GOT3 (cell line): ENCODE measurements at places on chromosomes 12 and 14.

DNA sequence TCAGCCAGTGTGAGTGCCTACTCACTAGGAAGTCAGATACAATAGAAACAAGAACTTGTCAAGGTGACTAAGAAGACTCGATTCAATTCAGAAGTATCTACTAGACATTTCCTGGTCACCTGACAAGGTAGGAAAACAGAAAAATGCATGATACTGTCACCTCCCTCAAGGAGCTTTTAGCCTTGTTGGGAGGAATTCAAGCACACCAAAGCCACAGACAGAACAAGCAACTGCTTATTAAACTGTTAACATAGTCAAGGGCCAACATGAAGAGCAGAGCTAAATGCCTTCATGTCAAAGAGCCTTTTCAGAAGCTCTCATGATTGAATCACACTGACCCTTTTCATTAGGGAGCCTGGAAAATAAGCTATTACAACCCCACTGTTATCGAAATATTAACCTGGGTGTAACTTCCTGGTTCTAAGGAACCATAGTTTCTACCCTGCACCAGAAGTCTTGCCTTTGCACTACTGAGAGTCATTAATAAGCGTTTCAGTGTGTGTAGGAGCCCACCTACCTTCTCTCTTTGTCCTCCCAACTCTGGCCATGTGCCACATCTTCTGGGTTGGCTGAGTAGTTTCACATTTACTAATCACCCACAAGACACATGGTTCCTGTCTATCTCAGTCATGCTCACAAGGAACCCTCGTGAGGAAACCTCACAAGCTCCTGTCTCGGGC lies 31.0 kb upstream of the LGALS3 start:
- DNase-seq, result no peak

GRCh38 chr12:41014643-41015020 lies 173.5 kb upstream of the PDZRN4 start:
- no peak for DNase-seq

GRCh38 chr12:78725951-78726580 lies 138.5 kb upstream of the SYT1 start:
- no peak for DNase-seq

DNA sequence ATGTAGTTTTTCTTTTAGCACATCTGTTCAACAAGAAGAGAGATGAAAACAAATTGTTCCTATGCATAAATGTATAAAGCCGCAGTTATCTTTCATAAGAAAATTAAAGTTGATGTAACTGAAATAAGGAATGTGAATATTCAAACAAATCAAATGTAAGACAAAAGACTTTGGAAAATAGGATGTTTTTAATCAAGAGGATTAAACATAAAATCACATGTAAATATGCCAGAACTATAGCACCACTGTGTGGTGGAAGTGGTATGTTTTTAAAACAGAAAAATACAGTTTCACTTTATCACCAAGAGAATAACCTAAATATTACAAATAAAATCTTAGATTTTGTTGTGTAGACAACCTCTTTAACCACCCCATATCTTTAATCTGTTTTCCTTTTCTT lies 40.4 kb downstream of the CAPS2 start:
- no peak for DNase-seq

DNA sequence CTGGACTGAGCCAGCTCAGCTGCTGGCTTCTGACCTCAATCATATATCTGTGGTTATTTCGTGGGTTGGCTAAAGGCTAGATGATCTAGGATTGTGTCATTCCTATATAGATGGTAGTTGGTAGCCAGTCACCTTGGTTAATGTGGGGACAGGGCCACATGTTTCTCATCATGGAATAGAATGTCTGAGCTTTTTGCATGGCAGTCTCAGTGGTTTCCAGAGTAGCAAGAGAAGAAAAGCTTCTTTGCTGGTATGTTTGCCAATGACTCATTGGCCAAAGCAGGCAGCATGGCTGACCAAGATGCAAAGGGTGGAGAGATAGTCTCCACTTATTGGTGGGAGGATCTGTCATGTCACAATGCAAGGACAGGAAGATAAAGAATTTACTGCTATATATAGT lies 746.4 kb upstream of the FLRT2 start:
- DNase-seq, result no peak

DNA sequence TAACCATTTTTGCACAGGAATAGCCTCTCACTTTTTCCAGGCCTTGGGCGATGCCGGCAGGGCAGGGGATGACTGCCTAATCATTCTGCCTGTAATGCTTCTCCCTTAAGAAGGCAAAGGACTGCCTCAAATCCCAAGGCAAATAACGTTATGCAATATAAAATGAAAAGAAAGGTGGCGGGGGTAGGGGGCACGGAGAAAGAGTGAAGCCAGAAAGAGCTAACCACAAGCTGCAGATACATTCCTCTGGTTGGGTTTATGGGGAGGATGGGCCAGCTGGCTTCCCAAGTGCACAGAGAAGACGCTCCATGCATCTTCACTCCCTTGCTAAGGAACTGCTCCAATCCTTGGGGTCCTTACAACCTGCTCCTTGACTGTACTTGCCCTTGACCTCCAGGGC lies 229.5 kb downstream of the FOXN3 start:
- no peak for DNase-seq

- DNase-seq, result no peak
Observed at GRCh38 chr12:82757059-82757458, 70.4 kb downstream of the TMTC2 start.

DNA sequence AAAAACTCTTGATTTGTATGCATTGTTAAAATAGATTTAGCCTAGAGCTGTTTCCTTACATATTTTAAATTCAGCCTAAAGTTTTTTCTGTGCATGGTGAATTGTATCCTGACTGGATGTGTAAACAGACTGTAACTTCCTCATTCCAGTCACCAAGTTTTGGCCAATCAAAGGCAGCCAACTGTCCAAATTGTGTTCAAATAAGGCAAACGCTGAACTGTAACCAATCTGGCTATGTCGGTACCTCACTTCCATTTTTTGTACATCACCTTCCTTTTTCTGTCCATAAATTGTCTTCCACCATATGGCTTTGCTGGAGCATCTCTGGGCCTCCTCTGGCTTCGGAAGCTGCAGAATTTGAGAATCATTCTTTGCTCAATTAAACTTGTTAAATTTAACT lies 1921.9 kb upstream of the SEL1L start:
- DNase-seq, result no peak

- DNase-seq, result no peak
Observed at GRCh38 chr12:50636505-50636904, 127.4 kb upstream of the ATF1 start.

GRCh38 chr12:99529966-99530365 lies 117.6 kb upstream of the GARIN6 start:
- no peak for DNase-seq

- no peak for DNase-seq
Observed at GRCh38 chr14:59507752-59508103, 23.4 kb downstream of the JKAMP start.

- DNase-seq, result no peak
Observed at GRCh38 chr12:4133029-4133428, 140.5 kb upstream of the CCND2 start.

- DNase-seq, result no peak
Observed at GRCh38 chr14:99736603-99737371, 52.7 kb downstream of the CYP46A1 start.

DNA sequence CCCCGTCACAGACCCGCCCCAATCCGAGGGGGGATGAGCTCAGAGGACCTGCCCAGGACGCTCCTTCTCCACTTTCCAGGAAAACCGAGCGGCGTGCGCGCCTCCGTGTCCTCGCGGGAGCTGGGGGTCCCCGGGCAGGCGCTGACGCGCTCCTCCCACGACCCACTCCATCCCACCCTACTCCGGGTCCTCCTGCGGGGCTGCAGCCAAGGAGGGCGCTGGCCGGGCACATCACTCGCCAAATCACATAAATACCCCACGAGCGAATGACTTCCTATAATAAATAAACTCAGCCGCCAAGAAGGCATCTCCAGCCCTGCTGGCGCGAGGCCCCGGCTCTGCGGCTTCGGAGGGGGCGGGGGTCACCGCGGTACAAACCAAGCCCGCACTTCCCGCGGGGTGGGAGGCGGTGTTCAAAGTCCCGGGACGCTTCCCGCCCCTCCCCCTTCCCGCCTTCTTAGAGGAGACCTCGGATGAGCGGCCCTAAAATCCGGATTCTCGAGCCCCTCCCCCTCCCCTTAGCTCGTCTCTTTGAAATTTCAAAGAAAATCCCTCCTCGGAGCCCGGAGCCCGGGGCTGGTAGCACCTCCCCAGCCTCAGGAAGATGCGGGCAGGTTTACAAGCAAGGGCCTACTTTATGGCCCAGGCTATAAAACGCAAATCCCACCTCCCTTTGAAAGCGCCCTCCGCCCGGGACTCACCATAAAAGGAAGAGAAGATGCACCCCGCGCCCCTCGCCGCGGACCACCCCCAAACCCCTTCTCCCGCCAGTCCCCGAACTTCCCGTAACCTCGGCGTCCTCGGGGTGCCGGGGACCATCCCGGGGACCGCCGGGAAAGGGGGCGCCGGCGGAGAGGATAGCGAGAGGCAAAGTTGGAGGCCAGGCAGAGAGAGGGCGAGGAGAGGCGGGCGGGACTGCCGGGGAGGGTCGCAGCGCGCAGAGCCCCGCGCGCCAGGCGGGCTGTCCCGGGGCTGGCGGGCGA lies 712 bp upstream of the FZD10 start:
- no peak for DNase-seq

DNA sequence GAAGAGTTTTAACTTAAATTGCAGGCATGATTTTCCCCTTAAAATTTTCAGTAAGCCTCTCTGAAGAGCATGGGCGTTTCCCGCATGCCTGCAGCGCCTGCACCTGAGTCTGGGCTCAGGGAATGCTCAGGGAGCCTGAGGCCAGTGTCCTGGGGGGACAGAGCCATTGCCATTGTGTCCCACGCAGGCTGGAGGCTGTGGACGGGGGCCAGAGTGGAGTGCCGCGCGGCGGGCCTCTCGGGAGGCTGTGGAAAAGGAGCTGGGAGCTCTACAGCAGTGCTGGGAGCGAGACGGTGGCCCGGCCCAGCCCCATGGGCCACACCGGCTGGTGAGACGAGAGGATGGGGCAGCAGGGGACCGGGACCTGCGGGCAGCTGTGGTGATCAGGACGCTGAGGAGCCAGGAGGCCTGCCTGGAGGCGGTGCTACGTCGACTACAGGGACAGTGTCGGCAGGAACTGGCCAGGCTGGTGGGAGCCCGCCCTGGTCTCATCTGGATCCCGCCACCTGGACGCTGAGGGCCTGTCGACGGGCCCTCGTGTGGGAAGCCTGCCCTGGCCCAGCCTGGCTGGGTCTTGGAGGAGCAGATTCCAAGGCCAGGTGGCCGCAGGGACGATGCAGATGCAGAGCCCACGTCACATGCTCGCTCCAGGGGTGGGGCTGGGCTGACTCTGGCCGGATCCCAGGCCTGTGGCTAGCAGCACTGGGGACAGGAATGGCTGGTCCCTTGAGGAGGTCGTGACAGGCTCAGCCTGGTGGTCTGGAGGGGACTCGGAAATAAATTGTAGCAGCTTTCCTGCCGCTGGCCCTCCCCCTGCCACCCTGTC lies 7.6 kb downstream of the TEDC1 start:
- DNase-seq, result no peak

DNA sequence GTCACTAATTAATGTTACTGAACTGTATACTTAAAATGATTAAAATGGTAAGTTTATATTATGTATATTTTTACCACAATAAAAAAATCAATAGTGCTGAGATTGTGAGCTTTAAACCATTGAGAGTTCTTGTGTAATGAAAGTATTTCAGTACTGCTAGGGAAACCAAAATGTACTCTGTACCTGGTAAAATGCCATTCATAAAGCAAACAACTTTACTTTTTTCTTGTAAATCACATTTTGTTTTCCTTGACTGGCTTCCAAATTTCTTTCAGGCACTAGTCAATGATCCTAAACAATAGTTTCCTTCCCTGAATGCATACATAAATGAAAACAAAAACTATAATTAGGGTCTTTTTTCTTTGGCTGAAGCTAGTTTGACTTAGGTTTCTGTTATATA lies 29.4 kb upstream of the SNRPF start:
- DNase-seq, result no peak

GRCh38 chr14:92711976-92712653 lies 36.3 kb downstream of the LGMN start:
- DNase-seq, result no peak

DNA sequence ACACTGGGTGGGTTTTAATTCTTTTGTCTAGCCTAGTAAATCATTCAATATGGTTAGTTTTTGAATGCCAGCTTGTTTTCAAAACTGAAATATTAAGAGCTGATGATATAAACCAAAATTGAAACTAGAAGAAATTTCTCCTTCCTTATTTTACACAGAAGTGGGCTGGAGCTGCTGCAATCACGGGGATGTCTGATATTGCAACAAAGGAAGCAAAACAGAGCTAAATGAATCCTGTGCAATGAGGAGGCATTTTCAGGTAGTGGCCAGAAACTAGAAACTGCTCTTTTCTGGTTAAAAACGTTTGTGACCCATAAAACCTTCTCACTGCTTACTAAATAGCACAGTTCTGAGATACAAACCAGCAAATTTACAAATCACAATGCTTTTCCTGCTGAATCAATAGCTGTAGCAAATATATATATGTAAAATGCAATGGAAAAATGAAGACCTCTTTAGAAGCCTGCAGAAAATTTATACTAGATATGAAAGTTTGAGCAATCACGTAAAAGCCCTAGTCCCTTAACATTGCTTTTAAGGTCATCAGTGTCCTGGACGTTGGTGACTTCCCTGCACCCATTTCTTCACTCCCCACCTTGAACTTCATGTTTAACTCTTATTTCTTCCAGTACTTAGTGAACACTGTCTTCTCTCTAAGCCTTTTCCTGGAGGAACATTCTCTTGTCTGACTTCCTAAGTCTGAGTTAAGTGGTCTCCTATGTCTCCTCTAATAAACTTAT lies 15.9 kb upstream of the LRRK2 start:
- no peak for DNase-seq

GRCh38 chr14:39036760-39037159 lies 66.3 kb downstream of the SEC23A start:
- DNase-seq, result no peak

DNA sequence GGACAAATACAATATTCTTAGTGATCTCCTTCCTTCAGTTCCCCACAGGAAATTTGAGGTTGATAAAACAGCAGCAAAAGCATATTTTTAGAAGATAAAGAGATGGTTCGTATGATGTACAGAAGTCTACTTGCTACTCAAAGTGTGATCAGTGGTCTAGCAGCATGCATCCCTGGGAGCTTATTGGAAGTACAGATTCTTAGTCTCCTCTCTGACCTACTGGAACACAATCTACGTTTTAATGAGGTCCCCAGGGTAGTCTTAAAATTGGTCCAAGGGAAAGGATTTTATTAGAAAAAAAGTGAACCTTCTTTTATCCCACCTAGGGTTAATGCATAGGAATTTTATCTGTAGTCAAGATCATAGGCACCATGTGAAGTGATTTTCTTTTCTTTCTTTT lies 703.4 kb downstream of the NRXN3 start:
- no peak for DNase-seq

- no peak for DNase-seq
Observed at GRCh38 chr14:70642303-70643235, 853 bp downstream of the TTC9 start.

GRCh38 chr12:5480938-5481303 lies 49.0 kb downstream of the NTF3 start:
- DNase-seq, result no peak

DNA sequence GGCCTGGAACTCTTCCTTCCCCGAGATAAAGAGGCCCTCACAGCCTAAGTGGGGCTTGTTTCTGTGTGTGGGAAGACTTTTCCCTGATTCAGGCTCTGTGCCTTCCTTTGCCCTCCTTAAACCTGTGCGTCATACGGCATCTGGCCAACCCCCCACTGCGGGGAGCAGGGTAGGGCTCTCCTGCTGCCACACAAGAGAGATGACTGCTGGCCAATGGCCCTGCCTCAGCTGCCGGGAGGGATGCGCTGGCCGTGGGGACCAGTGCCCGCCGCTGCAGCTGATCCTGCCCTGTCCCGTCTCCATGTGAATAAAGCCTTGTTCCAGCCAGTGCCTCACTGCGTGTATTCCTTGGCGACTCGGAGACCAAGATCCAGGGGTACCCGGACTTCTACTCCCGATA lies 42.5 kb upstream of the BEGAIN start:
- DNase-seq, result peak; percentile 6
